ENCODE measurements at places on chromosomes 1 and 21.

DNA sequence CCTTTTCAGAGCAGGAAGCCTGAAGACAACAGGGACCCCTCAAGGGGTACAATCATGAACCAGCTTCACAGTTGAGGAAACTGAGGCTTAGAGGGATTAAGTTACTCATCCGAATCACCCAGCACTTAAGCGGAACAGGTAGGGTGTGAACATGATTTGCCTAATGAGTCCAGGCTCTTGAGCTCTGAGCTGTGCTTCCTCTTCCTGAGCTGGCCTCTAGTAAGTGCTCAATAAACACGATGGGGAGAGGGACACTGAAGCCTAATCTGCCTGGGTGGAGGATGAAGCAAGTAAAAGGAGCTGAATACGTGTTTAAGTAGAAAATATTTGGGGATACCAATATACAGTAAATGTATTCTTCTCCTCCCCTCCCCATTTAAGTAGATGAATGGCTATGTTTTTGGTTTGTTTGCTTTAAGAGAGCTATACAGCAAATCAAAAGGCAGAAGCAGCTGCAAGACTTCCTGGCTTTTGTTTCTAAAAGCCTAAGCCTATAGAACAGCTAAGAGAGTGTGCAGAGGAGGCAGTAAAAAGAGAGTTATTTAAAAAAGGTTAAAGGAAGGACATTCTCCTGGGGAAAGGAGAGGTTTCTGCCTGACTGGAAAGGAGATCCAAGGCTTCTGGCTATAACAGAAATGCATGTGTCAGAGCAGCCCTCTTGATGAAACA lies 20.5 kb downstream of the STPG1 start:
- DNase-seq = no peak

DNA sequence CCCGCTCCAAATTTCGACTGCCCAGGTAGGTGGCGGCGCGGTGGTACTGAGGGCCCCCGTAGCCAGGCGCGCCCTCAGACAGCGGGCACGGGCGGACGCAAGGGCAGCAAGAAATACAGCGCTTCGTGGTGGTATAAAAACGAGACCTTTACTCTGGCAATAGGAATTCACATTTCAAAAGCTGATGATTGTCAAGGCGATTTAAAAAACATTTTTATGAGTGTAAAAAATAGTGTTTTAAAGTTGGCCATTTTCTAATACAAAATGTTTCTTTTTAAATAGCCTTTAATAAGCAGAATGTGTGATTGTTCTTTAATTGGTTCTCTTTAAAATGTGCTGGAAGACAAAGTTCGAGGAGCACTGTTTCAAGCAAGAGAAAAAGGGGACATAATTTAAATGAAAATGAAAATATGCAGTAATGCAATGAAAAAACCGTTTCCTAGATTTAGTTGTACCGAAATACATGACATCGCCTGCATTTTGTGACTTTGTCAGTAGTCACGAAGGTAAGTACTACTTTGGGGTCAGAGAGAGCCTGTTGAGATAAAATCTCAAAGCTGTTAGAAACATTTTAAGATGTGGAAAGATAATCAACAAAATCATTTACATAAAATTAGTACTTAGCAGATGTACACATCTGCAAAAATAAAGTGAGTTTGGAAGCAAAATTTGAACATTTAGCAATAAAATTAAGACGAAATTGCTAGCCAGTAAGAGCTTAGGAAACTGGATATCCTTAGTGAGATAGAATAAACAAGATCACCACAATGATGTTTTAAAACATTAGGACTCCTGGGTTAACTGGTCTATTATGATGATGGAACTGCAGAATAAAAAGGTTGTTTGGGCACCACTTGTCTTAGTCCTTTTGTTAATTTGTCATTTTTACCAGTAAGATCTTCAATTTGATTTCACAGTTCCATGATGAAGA lies 1.1 kb upstream of the PSMG1 start:
- DNase-seq = no peak

- DNase-seq = no peak
These were observed 26.2 kb upstream of the CAP1 start for GRCh38 chr1:40014253-40014706.

GRCh38 chr21:38333301-38334272 lies 76.8 kb downstream of the KCNJ15 start:
- DNase-seq = no peak

- no peak for DNase-seq
These were observed 1207.5 kb upstream of the ADGRL2 start for GRCh38 chr1:80593197-80593596.

GRCh38 chr1:226575739-226576378 lies 27.3 kb downstream of the STUM start:
- DNase-seq = no peak

- DNase-seq = no peak
These were observed 15.7 kb upstream of the UMODL1 start for GRCh38 chr21:42055425-42055824.

DNA sequence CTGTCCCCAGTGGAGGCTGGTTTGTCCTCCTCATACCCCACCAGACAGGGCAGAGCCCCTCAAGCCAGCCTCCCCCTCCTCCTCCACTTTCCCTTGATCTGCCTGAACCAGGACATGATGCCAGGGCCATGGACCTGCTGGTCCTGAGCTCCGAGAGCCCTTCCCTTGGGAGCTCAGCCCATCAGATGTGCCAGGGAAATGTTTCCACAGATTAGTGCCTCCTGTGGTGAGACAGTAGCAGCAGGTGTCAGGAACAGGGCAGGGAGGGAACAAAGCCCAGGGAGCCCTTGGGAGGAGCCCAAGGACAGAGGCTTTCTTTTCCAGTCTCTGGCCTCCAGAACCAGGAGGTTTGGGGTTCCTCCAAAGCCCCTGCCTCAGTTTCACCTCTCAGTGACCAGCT lies 14.6 kb upstream of the SLC41A1 start:
- no peak for DNase-seq

DNA sequence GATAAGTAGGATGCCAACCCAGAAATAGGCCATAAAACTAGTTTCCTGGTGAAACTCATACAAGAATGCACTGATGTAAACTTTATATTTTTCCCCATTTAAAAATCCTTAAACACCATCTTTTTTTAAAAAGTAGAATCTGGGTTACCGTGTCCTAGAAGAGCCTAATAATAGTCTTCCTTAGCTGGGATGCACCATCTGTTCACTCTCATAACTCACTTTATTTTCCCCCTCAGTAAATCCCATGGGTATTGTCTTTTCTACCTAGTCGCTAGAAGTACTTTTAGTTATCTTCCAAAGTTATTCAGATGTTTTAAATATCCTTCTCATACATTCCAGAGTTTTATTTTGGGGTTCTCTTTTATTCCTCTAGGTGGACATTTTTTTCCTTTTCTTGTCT lies 250.2 kb downstream of the PLA2G4A start:
- DNase-seq = no peak

GRCh38 chr1:43438006-43438405 lies 15.7 kb downstream of the HYI start:
- DNase-seq = no peak

GRCh38 chr1:160030657-160031364 lies 979 bp downstream of the PIGM start:
- DNase-seq = no peak

DNA sequence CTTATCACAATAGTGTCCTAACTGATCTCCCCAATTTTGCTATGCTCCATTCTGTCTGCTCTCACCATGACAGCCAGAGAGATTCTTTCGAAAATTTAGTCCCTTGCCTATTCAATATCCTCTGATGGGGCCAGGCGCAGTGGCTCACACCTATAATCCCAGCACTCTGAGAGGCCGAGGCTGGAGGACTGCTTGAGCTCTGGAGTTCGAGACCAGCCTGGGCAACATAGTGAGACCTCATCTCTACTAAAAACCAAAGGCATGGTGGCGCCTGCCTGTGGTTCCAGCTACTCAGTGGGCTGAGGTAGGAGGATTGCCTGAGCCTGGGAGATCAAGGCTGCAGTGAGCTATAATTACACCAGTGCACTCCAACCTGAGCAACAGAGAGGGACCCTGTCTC lies 16.1 kb upstream of the PDZK1IP1 start:
- DNase-seq = no peak

DNA sequence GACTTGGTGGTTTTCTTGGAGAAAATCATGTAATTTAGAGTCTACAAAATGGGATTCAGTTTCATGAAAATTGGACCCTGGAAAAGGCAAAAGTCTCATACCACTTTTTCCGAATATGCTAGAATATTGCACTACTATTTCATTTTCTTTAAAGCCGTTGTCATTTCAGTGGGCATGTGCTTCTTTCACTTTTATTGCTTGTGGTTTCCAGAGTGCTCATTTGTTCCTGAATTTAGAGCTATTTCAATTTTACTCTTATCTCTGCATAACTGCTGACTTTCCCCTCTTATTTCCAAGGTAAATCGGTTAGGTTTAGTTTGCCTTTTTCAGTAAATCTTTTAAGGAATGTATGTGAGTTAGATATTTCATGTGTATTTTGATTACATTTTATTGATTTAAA lies 11.6 kb downstream of the HHAT start:
- DNase-seq = no peak

GRCh38 chr21:38716942-38717341 lies 88.8 kb upstream of the ETS2 start:
- no peak for DNase-seq

- DNase-seq = no peak
These were observed 9.9 kb downstream of the ANGPTL7 start for GRCh38 chr1:11198851-11199594.

DNA sequence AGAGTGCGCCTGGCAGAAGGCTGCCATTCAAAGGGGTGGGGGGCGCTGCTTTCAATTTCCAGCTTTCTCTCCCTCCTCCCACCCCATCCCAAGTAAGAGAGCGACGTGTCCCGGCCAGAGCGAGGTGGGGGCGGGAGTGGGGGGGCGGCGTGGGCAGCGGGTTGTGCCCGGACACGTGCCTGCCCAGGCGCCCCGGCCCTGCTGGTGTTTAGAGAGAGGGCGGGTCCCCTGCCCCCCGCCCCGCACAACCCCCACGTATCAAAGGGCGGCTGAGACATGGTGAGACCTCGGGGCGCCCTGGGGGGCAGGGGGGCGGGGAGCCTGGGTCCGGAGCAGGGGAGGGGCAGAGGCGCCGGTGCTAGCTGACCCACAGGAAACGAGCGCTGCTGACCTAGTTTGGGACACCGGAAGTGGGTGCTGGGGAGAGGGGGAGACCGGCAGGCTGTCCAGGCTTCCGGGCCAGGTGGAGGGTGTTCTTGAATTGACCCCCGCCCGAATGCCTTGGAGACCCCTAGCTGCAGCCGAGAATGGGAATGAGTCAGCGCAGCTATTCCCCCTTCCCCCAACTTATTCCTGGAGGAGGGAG lies 1.3 kb downstream of the ZBTB7B start:
- peak; percentile 55 for DNase-seq

GRCh38 chr1:78236716-78237115 lies 190.9 kb downstream of the GIPC2 start:
- no peak for DNase-seq

DNA sequence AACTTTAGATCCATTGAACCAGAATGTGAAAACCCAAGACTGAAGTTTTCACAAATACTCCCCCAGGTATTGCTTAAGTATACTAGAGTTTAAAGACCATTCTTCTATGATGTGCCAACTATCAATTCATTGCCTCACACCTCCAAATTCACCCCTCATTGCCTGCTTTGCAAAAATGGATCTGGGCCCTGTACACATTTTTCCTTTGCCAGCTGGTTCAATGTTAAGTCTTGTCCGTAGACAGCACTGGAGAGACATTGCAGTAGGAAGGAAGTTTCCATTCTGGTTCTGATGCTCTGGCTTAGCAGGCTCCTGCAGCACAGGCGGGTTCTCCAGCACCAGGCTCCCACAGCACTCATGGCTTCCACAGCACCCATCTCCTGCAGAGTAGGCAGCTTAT lies 130.0 kb downstream of the PROX1 start:
- no peak for DNase-seq

DNA sequence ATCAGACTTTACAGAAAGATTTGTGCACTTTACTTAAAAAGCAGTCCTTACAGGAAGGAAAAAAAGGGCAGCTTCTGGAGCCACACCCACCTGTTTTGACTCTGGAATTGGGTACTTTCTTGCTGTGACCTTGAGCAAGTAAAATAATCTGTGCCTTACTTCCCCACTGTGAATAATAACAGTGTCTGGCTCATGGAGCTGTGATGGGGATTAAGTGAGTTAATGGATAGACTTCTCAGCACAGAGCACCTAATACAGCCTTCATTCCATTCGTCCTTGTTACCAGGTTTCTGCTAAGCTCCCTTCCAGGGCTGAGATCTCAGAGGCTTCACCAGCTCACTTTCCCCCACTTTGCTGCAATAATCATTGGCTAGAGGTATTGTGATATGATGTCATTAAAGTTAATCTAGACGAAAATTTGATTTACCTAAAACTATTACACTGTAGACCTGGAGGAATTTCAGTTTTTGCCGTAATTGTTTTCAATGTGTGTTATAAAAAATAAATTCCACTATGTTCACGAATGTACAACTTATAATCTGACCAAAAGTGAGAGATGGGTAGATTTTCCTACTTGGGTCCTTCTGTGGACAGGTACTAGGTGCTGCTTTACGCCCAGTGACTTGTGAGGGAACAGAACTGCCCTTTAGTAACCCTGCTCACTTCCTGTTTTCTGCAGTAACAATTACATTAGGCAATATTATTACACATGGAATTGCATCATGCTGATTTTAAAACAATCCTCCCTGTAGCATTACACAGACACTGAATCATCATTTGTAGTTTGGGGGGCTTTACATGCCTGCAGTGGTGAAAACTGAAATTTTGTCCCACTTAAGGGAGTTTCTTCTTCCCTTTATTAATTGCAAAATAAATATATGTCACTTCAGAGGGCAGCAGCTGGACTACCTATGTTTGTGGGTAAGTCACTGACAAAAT lies 19.7 kb upstream of the ABCG1 start:
- no peak for DNase-seq

GRCh38 chr1:183986941-183987340 lies 50.6 kb downstream of the COLGALT2 start:
- no peak for DNase-seq

DNA sequence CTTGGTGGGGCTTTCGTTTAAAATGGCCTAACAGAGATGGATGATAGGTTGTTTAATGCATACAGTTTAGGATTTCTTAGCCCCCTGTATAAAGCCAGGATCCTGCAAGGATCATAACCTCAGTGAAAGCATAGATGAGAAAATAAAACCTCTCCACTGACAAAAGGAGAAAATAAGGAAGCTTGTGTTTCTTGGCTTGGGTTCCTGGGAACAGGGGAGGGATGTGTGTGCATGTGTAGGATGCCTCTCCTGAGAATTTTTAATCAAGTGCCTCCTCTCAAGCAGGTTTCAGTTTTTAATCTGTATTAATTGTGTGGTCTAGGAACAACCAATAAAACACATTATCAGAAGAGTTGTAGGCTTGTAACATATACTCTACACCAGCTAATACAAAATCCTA lies 26.1 kb downstream of the PRKACB start:
- no peak for DNase-seq

All from glutamatergic neuron (in vitro differentiated cells).